NCI-H2029 treated with DMSO at 0.1 percent for 48 hours (cell line): ENCODE measurements at places on chromosomes 13 and 19.

GRCh38 chr13:57933606-57934005 lies 302.1 kb downstream of the PCDH17 start:
- no peak for DNase-seq

- DNase-seq, result no peak
Measured at GRCh38 chr19:16160943-16161560, 12.3 kb downstream of the CIB3 start.

DNA sequence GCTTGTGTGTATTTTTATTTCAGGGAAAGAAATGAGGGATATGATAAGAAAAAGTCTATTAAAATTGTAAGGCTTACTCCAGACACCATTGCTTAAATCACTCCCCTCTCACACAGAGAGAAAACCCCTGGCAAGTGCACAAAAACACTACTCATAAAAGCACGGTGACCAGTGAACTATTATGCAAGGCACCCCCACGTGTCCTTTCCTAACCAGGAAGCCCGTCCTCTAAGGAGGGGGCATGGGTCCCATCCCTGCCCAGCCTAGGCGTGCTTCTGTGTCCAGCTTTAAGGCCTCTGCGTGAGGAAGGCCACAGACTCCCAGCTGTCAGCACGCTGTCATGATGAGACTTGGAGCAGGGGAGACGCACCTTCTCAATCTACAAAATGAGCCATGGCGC lies 83.5 kb downstream of the SLC7A1 start:
- DNase-seq, result no peak

DNA sequence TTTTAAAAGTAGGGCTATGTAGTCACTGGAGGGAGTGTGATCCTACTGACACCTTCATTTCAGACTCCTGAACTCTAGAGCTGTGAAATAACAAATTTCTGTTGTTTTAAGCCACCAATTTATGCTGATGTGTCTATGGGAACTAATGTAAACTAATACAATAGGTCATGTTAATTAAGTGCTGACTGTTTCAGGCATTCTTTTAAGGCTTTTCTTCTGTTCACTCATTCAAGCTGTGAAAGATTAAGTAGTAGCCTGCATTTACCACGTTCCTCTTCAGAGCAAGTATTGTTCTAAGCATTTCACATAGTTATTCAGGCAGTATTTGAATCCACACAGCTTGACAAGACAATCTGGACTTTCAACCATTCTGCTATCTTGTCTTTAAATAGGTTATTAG lies 1135.0 kb downstream of the SLITRK1 start:
- no peak for DNase-seq

GRCh38 chr19:35773020-35773806 lies 2.2 kb upstream of the ARHGAP33 start:
- no peak for DNase-seq
